T-helper 17 cell (primary cell): ENCODE measurements at places on chromosomes 13 and 19. TPM values are rescaled to one million over a fixed set of nuclear protein-coding genes. Genes with fewer than 3 reads are reported as not detected.

GRCh38 chr19:944171-944567 is 18.3 kb downstream of the ARID3A start:
- no peak overlapping the region for H3K4me3 ChIP-seq
- H3K27me3 ChIP-seq: no peaks in the 10 kb centered on the region
- no peaks in the 10 kb centered on the region for H3K36me3 ChIP-seq
- DNase-seq: no peak
- H3K27ac ChIP-seq: no peak overlapping the region
- peaks cover 17% of the 10 kb centered on the region for H3K4me1 ChIP-seq

The C13orf42 gene
- total RNA-seq: not detected

The ATXN8OS gene
- not detected for total RNA-seq

DNA sequence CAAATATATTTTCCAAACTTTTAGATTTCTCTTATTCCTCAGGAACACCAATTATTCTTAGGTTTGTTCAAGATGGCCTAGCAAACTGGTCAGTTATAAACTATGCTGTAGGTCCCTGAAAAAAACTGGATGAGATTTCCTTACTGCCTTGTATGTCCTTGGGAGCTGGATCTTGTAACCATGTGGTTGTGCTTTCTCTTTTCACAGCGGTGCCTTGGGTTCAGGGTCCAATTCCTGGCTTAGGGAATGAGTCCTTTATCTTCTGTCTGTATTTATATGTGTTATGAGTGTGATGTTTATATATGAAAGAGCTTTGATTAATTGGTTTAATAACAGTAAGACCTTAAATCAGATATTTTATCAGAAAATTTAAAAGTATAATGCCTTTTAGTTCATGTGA is 23.5 kb upstream of the GRTP1 start:
- no peak for DNase-seq
- no peak overlapping the region for H3K27ac ChIP-seq
- H3K4me3 ChIP-seq: no peak overlapping the region
- H3K4me1 ChIP-seq: no peaks in the 10 kb centered on the region
- peaks cover 9% of the 10 kb centered on the region for H3K27me3 ChIP-seq
- peaks cover 2% of the 10 kb centered on the region for H3K36me3 ChIP-seq

DNA sequence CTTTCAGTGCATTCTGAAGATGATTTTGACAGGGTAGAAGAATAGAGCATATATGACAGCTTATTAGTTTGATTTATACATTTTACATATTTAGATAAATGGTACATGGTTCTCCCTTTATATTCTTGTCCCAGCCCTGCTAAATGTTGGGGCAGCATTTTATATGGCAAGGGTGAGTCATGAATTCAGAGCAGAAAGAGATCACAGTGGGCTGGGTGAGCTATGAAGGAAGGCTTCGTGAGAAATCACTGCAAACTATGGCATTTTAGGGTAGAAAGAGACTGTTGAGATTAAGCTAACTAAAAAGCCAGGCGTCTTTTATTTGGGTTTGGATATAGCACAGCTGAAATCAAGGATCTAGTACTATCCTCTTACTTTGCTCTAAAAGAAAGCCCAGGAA is 23.9 kb upstream of the METTL21C start:
- H3K4me3 ChIP-seq: no peak overlapping the region
- H3K27ac ChIP-seq: no peak overlapping the region
- H3K27me3 ChIP-seq: peaks cover 39% of the 10 kb centered on the region
- H3K4me1 ChIP-seq: no peaks in the 10 kb centered on the region
- no peaks in the 10 kb centered on the region for H3K36me3 ChIP-seq

DNA sequence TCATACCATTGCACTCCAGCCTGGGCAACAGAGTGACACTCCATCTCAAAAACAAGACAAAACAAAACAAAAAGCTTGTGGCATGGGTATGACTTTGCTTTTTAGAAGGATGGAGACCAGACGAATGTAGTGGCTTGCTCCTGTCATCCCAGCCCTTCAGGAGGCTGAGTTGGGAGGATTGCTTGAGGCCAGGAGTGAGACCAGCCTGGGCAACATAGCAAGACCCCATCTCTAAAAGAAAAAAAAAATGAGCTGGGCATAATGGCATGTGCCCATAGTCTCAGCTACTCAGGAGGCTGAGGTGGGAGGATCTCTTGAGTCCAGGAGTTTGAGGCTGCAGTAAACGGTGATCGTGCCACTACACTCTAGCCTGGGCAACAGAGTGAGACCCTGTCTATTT is 16.4 kb upstream of the SELENOW start:
- DNase-seq: no peak
- peaks cover 6% of the 10 kb centered on the region for H3K4me1 ChIP-seq
- peak overlapping the region; percentile 66 for H3K27ac ChIP-seq
- peaks cover 3% of the 10 kb centered on the region for H3K36me3 ChIP-seq
- no peaks in the 10 kb centered on the region for H3K27me3 ChIP-seq

- H3K27me3 ChIP-seq: no peaks in the 10 kb centered on the region
- no peak overlapping the region for H3K4me3 ChIP-seq
- no peak overlapping the region for H3K27ac ChIP-seq
- no peaks in the 10 kb centered on the region for H3K4me1 ChIP-seq
- DNase-seq: no peak
These were observed 286.7 kb upstream of the MAB21L1 start for GRCh38 chr13:35763060-35763781.

DNA sequence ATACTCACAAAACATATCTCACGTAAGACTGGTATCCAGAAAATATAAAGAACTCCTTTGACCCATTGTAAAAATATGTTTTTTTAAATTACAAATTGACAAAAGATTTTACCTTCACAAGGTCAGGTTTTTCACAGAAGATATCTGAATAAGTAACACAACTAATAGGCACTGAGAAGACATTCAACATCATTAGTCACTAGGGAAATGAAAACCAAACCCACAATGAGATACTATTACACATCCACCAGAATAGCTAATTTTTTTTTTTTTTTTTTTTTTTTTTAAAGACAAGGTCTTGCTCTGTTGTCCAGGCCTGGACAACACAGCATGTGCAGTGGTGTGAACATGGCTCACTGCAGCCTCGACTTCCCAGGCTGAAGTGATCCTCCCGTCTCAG is 157.5 kb downstream of the MIPEP start:
- peaks cover 4% of the 10 kb centered on the region for H3K36me3 ChIP-seq
- DNase-seq: no peak
- peaks cover 5% of the 10 kb centered on the region for H3K4me1 ChIP-seq
- no peaks in the 10 kb centered on the region for H3K27me3 ChIP-seq

The MTUS2 gene
- 1.9 TPM for total RNA-seq

The LCP1 gene
- total RNA-seq: 485 TPM

The CRX gene
- not detected for total RNA-seq

DNA sequence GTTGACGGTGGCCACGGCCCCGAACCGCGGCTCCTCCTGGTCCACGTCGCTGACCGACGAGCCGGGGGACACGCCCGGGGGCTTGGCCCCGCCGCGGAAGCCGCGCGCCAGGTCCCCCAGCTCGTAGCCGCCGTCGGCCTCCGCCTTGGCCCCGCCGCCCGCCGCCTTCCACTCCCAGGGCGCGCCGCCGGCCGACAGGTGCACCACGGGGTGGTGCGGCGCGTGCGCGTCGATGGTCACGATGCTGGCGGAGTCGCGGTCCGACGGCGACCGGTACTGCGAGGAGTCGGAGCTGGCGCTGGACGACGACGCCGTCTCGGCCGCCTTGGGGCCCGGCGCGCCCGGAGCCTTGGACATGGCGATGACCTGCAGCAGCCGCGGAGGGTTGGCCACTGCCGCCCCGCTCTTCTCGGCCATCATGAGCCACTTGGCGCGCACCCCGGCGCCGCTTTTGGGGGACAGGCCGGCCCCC is 9.0 kb downstream of the PLPPR3 start:
- H3K27ac ChIP-seq: no peak overlapping the region
- DNase-seq: no peak
- H3K4me1 ChIP-seq: peaks cover under 1% of the 10 kb centered on the region

- H3K27ac ChIP-seq: no peak overlapping the region
- no peak overlapping the region for H3K4me3 ChIP-seq
- H3K27me3 ChIP-seq: peaks cover 30% of the 10 kb centered on the region
- DNase-seq: no peak
These were observed 263.7 kb downstream of the TEX29 start for GRCh38 chr13:111584101-111584672.

The FFAR3 gene
- 0.78 TPM for total RNA-seq

GRCh38 chr13:76792731-76793347 is 93.4 kb downstream of the KCTD12 start:
- H3K36me3 ChIP-seq: no peaks in the 10 kb centered on the region
- DNase-seq: no peak
- H3K4me1 ChIP-seq: no peaks in the 10 kb centered on the region

The KIR2DL3 gene
- total RNA-seq: not detected

The TNPO2 gene
- total RNA-seq: 60.0 TPM

The FAM216B gene
- not detected for total RNA-seq

The KL gene
- not detected for total RNA-seq

- H3K4me1 ChIP-seq: peaks cover 31% of the 10 kb centered on the region
- no peak for DNase-seq
These were observed 1.8 kb downstream of the PTGER1 start for GRCh38 chr19:14473073-14473977.

GRCh38 chr19:41872384-41872774 is 4.7 kb upstream of the CD79A start:
- H3K27ac ChIP-seq: peak overlapping the region; percentile 97
- H3K27me3 ChIP-seq: no peaks in the 10 kb centered on the region
- no peak for DNase-seq
- peaks cover 3% of the 10 kb centered on the region for H3K36me3 ChIP-seq
- peak overlapping the region; percentile 7 for H3K4me3 ChIP-seq

GRCh38 chr13:30676672-30677071 is 58.7 kb upstream of the ALOX5AP start:
- H3K36me3 ChIP-seq: no peaks in the 10 kb centered on the region
- no peak for DNase-seq
- no peak overlapping the region for H3K27ac ChIP-seq
- no peak overlapping the region for H3K4me3 ChIP-seq
- peaks cover 21% of the 10 kb centered on the region for H3K4me1 ChIP-seq

The SLITRK1 gene
- not detected for total RNA-seq

DNA sequence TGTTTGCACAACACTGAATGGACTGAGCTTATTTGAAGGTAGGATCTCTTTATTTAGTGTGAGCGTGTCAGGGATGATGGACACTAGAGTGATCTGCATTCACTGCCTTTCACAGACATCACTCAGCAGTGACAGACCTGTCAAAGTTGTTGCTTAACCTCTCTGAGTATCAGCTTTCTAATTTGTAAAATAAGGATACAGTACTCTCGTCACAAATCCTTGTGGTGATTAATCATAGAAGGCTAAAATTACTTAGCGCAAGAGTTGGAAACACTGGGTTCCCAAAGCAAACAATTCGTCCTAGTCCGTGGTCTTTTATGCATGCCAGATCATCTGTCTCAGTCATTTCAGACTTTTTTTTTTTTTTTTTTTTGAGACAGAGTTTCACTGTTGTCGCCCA is 16.6 kb downstream of the CARD8 start:
- H3K4me3 ChIP-seq: no peak overlapping the region
- H3K27ac ChIP-seq: no peak overlapping the region
- peaks cover 15% of the 10 kb centered on the region for H3K4me1 ChIP-seq
- DNase-seq: no peak
- H3K36me3 ChIP-seq: peaks cover 7% of the 10 kb centered on the region
- H3K27me3 ChIP-seq: no peaks in the 10 kb centered on the region

DNA sequence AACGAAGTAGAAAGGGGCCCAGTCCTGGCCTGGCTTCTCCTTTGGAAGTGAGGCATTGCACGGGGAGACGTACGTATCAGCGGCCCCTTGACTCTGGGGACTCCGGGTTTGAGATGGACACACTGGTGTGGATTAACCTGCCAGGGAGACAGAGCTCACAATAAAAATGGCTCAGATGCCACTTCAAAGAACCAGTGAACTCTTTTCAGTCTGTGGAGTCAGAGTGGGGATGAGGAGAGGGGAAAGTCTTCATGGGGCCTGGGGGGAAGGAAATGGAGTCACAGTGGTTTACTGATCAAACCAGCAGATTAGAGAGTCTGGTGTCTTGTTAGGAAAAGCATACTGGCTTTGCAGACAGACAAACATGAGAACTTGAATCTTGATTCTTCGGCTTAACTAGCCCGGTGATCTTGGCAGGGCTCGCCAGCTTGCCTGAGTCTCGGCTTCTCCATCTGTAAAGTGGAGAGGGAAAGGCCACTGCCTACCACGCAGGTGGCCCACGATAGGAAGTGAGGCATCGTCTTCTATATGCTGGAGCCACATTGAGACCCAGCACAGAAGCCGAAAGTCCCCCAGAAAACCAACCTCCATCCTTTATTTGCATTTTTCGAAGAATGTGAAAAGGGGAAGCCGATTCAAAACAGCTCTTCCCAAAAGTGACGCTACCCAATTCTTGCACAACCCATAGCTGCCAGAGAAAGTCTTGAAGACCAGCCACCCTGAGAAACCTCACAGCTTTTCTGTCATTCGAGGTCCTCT is at the start of gene FFAR1:
FFAR1 (plus strand) TSS at position 732 of the 759 bp plus-strand sequence. CDS start 3,650 bp downstream, outside the sequence.
- peak within 1 kb of the TSS; percentile 94 for H3K27ac ChIP-seq
- H3K27me3 ChIP-seq: peaks cover 18% of the 10 kb centered on the region
- peak; percentile 42 for DNase-seq
- H3K36me3 ChIP-seq: no peaks in the 10 kb centered on the region
- H3K4me3 ChIP-seq: peak within 1 kb of the TSS; percentile 79
- peaks cover 33% of the 10 kb centered on the region for H3K4me1 ChIP-seq

The MAB21L1 gene
- not detected for total RNA-seq

The CGB8 gene
- total RNA-seq: not detected

DNA sequence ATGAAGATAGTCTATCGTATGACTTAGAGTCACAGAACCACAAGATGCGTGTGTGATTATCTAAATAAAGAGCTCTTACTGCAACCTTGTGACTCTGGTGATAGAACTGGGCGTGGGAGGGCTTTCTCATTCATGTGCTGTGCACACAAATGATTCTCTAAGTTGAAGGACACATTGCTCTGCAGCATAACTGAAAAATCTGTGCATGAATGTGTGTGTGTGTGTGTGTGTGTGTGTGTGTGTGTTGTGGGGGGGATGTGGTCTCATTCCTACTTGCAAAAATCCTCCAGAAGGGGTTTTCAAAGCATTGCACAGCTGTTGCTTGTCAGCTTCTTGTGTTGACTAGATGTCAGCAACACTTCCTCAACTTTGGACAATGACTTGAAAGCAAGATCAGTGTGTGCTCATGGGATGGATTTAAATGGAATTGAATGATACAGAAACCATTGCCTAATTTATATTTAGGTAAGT is 22.4 kb downstream of the LRCH1 start:
- no peak overlapping the region for H3K4me3 ChIP-seq
- peak overlapping the region; percentile 19 for H3K27ac ChIP-seq
- H3K4me1 ChIP-seq: peaks cover 45% of the 10 kb centered on the region
- DNase-seq: no peak
